ENCODE measurements at places on chromosomes 4 and X.

DNA sequence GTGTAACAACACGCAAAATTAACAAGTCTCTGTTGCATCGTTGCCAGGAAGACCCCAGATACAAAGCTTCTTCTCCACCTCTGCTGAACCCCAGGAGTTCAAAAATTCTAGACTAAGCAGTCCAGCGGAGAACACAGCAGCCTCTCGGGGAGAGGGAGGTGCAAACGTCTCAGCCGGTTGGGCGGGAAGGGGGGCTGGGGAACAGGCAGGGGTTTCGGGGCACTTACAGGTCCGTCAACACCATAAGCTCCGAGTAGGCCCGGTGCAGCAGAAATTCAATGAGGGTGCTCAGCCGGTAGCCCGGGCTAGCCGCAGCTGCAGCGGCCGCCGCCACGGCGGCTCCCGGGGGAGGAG, 394 bp downstream of the MED14 start:
- no peak for DNase-seq

DNA sequence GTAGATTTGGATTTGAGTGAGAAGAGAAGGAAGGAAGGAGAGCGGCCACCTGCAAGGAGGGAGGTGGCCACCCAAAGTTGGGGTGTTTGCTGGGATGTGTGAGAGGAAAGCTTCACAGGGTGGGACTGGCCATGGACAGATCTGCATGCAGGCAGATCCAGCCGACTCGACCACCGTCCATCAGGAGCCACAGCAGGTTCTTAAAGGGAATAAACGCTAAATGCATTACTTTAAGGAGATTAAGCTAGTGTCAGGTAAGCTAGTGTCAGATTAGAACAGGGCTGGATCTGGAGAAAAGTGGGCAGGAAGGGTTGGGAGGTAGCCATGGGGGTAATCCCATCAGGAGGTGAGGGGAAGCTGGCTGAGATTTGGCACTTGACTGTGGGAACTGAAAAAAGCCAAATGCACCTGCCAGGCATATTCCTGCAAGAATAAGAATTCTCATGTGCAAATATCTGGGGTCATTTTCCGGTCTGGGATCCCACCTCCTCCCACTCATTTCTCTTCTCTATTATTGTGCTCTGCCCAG, 79.6 kb downstream of the MGST2 start:
- no peak for DNase-seq

- DNase-seq: no peak
These were observed 100.2 kb downstream of the PDLIM5 start for GRCh38 chr4:94551643-94552564.

GRCh38 chr4:176034499-176034898, 31.1 kb upstream of the WDR17 start:
- DNase-seq: no peak

- no peak for DNase-seq
These were observed 48.8 kb downstream of the AFAP1 start for GRCh38 chr4:7890635-7891393.

DNA sequence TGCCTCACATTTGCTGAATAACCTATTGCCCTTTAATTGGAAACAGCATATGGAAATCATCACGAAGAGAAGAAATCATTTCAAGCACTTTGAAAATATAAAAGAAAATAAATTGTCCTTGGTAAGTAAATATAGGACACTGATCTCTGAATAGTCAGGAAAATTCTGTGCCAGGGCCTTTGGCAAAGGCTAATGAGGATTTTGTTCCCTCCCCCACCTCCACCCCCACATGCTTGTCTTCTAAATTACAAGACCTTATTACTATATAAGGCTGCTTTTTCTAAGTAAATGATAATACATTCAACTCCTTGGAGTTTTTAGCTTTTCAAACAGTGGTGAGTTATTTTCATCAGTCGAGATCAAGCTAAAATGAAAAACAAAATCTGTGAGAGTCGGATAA, 15.8 kb downstream of the SYNPO2 start:
- DNase-seq: no peak

GRCh38 chr4:77052352-77052751, 23.4 kb downstream of the CCNI start:
- no peak for DNase-seq

- DNase-seq: no peak
These were observed 843.4 kb downstream of the FSTL5 start for GRCh38 chr4:161320377-161320776.

DNA sequence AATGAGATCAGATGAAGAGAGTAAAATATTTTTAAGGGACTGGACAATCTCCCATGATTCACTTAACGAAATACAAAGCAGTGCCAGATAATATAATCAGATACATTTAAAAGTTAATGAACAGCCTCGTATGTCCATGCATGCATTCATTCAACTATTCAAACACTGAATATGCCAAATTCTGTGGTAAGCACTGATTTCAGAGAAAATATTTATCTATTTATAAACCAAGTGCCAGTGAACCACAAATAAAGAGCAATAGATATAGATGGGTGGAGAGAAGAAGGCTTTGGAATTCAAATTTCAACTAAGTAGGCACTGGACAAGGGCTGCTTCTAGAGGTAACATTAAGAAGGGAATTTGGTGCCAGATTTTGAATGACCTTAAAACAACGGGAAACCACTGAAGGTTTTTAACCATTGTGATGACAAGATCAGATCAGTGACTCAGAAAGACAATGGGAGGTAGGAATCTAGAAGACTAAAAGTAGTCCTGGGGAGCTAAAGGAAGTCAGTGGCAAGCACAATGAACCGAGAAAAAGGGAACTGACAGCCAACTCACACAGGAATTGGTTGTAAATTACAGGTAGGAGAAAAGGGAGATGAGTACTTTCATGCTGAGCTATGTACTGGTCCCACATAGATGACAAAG, 14.2 kb downstream of the ELOVL6 start:
- DNase-seq: no peak

DNA sequence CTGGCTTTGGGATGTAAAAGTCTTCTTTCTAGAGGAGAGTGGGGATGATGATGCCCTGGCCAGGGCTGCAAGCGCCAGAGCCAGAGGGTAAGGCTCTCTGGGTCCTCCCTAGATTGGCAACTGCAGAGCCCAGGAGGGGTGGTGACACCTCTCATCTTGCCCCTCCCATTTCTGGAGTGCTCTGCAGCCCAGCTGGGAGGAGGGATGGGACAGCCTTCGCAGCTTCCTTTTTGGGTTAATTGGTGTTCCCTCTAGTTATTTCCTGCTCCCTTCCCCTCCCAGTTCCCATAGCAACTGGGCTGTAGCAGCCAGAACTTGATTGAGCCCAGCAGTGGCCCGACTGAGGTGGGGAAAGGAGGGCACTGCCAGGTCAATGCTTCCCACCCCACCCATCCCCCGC, 19.2 kb downstream of the NALF2 start:
- no peak for DNase-seq

GRCh38 chr4:169968999-169969398, 57.2 kb downstream of the MFAP3L start:
- no peak for DNase-seq

DNA sequence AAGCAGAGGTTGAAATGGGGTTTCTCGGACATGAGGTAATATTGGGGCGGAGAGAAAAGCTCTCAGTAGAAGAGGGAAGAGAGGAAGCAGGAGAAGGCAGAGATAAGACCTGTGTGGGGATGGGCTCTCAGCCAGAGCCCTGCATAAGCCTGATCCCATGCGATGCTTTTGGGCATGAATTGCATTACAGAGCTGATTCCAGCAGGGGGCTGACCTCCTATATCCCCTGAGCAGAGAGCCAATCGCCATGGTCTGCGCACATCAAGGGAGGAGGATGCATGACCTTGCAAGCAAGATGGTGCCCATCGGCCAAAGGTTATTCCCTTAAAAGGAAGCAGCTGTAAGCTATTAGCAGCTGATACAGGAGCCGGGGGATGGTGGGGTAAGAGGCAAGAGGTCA, 7.6 kb downstream of the ANOS1 start:
- no peak for DNase-seq

DNA sequence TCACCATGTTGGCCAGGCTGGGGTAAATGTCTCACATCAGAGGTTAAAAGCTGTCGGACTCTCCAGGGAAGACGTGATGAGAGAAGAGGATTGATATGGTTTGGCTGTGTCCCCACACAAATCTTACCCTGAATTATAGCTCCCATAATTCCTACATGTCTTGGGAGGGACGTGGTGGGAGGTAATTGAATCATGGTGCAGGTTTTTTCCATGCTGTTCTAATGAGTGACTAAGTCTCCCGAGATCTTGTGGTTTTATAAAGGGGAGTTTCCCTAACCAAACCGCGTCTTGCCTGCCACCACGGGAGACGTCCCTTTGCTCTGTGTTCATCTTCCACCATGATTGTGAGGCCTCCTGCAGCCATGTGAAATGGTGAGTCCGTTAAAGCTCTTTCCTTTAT, 64.4 kb downstream of the ASMT start:
- no peak for DNase-seq

DNA sequence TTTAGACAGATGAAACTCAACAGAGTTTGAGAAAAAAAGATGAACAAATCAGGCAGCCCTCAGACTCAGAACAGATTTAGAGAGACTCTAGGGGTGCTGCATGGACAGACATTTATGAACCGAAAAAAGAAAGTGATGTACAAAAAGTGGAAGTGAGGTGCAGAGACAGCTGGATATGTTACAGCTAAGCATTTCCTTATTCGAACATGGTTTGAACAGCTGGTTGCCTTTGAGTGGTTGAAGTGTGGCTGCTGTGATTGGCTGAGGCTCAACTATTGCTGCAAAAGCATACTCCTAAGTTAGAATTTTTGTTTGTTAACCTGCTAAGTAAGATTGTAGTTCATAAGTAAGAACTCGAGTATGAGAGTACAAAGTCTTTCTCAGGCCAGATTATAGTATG, 331.5 kb upstream of the PABPC4L start:
- DNase-seq: no peak

DNA sequence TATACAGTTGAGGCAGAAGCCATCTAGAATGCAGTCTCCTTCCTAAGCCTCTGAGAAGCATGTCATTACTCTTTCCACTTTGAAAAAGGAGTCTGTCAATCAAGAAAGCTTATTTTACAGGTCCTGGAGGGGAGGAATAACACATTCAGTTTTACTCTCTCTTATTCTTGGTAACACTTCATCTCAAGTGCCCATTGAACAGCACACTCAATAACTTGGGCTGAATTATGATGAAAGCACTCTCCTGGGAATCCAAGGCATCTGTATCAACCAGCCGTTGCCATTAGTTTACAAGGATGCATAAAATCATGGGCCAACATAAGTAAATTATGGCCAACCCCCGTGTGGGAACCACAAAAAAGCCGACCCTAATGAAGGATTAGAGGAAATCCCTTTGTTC, 282.4 kb downstream of the C4orf33 start:
- DNase-seq: no peak

DNA sequence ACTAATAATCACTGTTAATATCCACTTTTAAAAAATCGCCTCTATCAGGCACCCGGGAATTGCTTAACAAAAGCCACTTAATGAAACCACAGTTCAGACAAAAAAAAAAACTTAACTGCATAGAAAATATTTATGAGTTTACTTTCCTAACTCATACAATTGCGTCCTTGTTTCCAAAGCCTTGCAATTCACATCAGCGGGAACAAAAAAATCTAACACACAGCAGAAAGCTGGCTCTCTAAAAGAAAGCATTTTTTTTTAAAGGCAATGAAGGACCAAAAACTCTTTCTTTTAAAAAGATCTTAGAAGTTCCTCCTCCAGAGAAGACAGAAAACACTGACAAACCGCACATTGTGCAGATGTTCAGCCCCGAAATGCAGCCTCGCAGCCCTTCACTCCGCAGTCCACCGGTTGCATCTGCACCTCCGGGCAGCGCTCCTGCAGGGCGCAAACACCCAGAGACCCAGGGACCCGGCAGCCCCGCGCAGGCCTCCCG, 812 bp downstream of the FAT1 start:
- no peak for DNase-seq

DNA sequence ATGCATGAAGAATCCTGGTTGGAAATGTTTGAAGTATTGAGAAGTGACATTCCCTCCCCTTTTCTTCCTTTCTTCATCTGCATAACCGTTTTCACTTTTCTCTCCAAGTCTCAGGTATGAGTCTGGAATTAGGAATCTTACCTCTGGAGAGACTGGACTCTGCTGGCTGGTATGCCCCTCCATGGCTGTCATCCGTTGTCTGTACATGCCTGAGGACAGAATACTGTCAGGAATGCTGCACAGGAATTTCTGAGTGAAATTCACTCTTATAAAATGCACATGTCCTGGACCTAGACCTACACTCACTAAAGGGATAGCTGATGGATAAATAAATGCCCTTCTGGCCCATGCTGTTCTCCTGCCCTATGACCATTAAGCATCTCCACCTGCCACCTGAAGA, 179.5 kb downstream of the MSN start:
- no peak for DNase-seq

GRCh38 chrX:74187211-74187610, 116.8 kb upstream of the ZCCHC13 start:
- DNase-seq: no peak

GRCh38 chr4:25977397-25978170, 63.6 kb downstream of the SMIM20 start:
- DNase-seq: no peak

DNA sequence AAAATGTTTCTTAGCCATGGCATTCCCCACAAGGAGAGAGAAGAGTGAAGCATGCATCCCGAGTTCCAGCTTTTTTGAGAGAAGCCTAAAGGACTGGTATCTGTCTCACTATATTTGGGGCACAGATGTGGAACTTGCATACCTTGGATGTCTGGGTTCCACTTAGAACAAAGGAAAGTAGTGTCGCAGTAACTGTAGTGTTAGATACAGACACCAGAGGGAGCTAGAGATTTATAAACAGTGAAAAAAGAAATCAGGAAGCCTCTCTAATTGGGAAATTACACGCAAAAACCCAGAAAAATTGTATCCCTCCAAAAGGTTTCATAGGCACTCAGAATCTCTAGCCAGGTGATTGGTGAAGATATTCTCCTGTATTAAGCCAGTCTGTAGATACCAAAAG, 34.4 kb downstream of the AGTR2 start:
- DNase-seq: no peak

- no peak for DNase-seq
These were observed 146.9 kb downstream of the STIM2 start for GRCh38 chr4:27007507-27007906.

DNA sequence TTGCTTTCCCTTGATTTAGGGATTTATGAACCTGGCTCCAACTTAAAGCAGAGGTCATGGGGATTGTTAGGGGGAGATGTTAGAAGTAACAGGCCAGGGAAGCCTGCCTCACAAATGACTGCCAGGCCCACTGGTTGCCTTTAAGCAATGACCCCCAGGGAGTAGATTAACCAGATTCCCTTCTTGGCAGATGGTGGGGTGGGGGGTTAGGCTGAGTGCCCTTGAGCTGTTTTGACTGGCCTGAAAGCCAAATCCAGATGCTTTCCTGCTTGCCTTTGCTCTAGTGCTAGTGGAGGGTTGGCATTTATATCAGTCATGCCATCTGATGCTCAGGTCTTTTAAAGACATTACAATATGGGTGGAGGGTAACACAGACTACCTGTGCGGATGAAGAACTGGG, 128.1 kb downstream of the TMEM164 start:
- no peak for DNase-seq

GRCh38 chr4:152964335-152964734, 28.2 kb downstream of the FHDC1 start:
- DNase-seq: no peak

GRCh38 chr4:3197366-3198105, 51.4 kb upstream of the MSANTD1 start:
- DNase-seq: peak; percentile 38

GRCh38 chr4:40178672-40179071, 18.2 kb upstream of the RHOH start:
- no peak for DNase-seq

Data from suprapubic skin (tissue), 4 donors.